ENCODE measurements at places on chromosomes 3 and 15.

GRCh38 chr3:140386357-140387100 lies 291.3 kb upstream of the TRIM42 start:
- no peak for DNase-seq

DNA sequence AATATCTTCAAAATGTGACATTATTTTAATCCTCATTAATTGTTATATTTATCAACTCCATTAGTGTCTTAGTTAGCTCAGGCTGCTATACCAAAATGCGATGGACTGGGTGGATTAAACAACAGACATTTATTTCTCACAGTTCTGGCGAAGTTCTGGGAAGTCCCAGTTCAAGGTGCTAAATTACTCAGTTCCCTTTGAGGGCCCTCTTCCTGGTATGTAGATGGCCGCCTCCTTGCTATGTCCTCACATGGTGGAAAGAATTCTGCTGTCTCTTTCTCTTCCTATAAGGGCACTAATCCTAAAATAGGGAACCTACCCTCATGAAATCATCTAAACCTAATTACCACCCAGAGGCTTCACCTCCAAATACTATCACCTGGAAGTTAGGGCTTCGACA lies 38.8 kb upstream of the DUT start:
- DNase-seq = no peak

GRCh38 chr15:85872125-85872524 lies 77.4 kb upstream of the KLHL25 start:
- no peak for DNase-seq

GRCh38 chr3:168579010-168579409 lies 483.3 kb upstream of the GOLIM4 start:
- DNase-seq = no peak

- no peak for DNase-seq
These were observed 278.0 kb downstream of the ZBBX start for GRCh38 chr3:167102071-167102470.

DNA sequence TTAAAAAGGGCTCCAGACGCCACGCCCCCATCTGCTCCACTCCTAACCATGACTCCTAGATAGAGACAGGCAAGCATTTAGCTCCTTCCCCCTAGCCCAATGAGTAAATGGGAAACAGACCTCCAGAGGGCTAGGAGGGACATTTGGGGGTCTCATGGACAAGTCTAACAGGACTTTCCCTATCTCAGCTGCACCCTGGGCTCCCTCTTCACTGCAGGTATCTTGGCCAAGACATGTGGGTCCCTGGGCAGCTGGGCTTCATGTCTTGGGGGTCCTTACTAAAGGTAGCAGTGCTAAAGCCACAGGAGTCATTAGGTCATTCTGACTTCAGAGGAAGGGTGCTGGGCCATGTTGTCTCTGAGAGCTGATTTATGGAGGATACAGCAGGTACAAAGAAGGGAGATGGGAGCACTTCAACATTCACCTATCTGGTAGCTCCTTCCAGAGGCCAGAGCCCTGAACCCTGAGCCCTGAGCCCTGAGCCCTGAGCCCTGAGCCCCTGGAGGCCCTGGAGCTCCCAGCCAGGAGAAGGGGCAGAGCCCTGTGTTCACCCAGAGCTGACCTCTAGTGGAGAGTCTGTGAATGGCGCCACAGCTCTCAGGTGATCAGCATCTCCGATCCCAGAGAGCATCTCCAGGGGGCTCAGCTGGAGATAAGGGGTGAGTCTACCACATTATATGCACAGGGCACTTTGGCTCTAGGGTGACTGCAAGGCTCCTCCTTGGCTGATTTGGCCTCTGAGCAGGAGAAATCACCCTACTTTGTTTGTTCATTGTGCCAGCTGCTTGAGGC lies 40.1 kb upstream of the EPHB1 start:
- DNase-seq = no peak

- DNase-seq = peak; percentile 36
These were observed 14.4 kb upstream of the CCDC39 start for GRCh38 chr3:180693656-180694055.

DNA sequence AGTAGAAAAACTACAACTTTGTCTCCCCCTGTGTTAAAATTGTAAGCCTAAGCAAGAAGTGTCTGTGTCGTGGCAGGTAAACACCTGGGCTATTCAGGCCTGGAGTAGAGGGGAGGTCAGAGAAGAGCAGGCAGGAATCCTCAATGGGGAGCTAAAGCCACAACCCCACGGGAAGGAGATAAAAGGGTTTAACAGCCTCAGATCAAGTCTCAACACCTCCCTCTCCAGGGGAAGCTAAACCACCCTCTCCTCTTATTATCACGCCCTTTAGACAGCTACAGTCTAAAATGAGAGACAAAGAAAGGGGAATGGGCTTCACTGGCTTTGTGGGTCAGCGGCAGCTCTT lies 11.6 kb downstream of the ETV5 start:
- DNase-seq = no peak

GRCh38 chr3:4742359-4742758 lies 236.9 kb upstream of the BHLHE40 start:
- DNase-seq = no peak

GRCh38 chr3:156509189-156510174 lies 45.4 kb downstream of the SSR3 start:
- peak; percentile 24 for DNase-seq

- DNase-seq = no peak
These were observed 17.4 kb upstream of the ST3GAL6 start for GRCh38 chr3:98745718-98746117.

DNA sequence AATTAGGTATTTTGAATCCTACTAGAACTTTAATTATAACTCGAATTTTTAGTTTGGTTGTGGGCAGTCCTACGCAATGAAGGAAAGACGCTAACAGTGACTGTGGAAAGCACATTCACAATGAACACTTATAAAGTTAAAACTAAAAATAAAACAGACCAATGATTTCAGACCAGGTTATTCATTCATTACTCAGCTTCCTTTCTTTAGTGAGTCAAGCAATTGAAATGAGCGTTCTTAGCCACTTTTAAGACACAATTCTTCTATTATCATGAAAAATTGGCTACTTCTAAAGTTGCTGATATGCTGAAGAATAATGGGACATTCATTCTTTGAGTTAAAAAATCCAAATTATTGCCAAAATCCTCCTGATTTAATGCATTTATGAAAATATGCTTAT lies 66.0 kb upstream of the CMSS1 start:
- DNase-seq = no peak

DNA sequence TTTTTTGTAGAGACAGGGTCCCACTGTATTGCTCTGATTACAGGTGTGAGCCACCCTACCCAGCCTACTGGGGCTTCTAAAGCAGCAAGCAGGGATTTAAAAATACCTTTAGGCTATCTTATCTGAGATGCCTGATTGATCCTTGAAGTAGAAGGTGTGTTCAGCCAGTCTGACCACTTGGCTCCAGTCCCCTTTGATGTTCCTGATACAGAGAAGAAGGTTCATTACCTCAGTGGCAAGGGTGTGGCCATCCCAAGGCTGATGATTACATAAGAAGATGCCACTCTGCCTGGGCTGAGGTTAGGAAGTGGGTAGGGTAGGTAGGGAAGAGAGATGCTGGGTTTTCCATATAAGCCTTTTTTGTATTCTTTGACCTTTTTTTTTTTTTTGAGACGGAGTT lies 11.2 kb upstream of the DCAF1 start:
- DNase-seq = no peak

GRCh38 chr15:90872486-90873184 lies 4.2 kb downstream of the FURIN start:
- no peak for DNase-seq

- DNase-seq = no peak
These were observed 145.9 kb downstream of the SHQ1 start for GRCh38 chr3:72702390-72702789.
